ENCODE measurements at places on chromosomes 11 and 22.

DNA sequence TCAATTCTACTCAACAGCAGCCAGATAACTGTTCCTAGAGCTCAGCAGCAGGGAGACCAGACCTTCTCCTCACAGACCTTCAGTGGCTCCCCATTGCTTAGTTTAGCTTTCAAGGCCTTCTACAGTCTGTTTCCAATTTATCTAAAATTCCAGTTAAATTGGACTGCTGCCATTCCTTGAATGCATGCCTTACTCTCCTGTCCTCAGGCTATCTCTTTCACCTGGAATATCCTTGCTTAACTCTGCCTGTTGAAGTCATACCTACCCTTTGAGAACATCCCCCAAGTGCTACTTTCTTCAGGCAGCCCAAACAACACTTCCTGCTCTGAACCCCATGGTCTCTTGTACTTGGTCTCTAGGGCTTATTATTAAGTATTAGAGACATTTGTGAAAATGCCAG, 120.7 kb upstream of the TENM4 start:
- DNase-seq: no peak

DNA sequence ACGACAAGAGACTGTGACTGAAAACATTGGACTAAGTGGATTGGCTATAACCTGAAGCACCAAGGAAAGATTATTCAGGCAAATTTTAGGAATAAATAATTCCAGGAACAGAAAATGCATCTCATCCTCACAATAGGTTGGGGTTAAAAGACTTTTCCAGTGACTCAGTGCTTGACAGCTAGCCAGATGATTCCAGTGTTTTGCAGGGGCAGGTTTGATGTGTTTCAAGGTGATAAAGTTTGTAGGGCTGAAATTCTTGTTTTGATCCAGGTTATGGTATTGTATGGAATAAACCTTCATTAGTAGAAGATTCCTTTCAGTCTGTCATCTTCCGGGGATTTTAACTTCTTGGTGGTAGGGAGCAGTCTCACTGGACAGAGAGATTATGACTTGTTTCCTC, 2.3 kb downstream of the EXT2 start:
- DNase-seq: no peak

- peak; percentile 77 for DNase-seq
Observed at GRCh38 chr11:797296-798092, 587 bp downstream of the SLC25A22 start.

GRCh38 chr22:32517921-32518320, 43.3 kb downstream of the FBXO7 start:
- no peak for DNase-seq

- no peak for DNase-seq
Observed at GRCh38 chr11:41134971-41135370, 324.5 kb downstream of the LRRC4C start.

GRCh38 chr22:20299746-20300136, 20.1 kb downstream of the DGCR6L start:
- DNase-seq: peak; percentile 58

DNA sequence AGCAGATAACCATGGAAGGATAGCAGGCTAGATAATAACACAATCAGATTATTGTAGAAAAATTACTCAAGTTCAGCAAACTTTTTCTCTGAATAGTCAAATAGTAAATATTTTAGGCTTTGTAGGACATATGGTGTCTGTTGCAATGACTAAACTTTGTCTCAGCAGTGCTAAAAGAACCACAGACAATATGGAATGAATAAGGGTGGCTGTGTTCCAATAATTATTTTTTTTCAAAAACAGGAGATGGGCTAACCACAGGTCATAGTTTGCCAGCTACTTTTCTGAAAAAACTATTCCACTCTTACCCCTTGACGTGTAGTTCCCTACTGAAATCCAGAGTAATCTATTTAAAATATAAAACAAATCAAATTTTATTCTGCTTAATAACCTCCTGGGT, 153.9 kb upstream of the LRRC4C start:
- no peak for DNase-seq

DNA sequence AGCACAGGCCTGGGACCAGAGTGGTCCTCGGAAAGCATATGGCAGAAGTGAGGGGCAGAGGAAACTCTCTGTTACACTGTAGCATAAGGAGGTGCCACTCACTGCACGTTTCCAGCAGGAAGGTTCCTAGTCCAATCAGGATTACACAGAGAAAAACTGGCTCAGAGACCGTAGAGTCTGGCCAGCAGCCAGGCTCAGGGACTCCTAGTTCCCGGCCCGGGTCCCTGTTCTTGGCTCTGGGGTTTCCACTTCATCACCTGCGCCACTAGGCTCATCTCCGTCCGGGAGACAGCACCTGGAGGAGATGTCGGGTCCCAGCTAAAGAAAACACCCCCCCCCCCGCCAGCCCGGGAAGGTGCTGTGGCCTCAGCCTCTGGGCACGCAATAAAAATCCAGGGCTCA, 1.1 kb downstream of the TTLL12 start:
- peak; percentile 50 for DNase-seq

Measured in cardiac muscle cell (in vitro differentiated cells and primary cell).